ENCODE measurements at places on chromosomes 2 and 18.

DNA sequence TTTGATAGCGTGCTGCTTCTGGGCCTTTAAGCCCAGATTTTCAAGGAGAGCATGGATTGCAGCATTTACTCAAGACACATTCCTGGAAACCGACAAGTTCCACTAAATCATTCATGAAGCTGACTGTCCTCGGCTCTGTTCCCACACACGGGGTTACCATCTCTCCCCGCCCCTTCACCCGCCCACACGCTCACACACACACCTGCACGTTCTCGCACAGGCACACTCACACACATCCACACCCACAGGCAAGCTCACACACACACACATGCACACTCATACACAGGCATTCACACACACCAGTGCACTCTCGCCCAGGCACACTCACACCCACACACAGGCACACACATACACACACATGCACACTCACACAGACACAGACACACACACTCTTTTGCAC lies 150.0 kb upstream of the AGAP1 start:
- DNase-seq = no peak

DNA sequence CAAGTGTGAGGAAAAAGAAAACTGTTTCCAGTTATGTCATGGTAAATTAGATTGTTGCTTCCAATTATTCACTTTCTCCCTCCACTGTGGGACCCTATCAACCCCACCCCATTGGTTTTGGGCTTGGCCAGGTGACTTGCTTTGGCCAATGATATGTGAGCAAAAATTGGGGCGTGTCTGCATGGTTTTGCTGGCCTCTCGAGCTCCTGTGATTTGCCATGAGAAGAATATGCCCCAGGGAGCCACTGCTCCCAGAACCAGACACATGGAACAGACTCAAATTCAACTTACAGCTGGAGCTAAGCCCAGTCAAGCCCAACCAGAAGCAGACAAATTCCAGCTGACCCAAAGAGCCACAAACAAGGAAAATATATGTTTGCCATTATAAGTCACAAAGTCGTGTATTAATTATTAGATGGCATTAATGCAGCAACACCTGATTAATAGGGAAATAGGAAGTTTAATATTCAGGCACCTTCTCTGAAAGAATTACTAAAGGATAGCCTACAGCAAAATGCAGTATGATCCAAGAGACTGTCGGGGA lies 248.9 kb downstream of the ANAPC1 start:
- DNase-seq = no peak

- no peak for DNase-seq
Observed at GRCh38 chr2:37654419-37654818, 17.0 kb downstream of the CDC42EP3 start.

DNA sequence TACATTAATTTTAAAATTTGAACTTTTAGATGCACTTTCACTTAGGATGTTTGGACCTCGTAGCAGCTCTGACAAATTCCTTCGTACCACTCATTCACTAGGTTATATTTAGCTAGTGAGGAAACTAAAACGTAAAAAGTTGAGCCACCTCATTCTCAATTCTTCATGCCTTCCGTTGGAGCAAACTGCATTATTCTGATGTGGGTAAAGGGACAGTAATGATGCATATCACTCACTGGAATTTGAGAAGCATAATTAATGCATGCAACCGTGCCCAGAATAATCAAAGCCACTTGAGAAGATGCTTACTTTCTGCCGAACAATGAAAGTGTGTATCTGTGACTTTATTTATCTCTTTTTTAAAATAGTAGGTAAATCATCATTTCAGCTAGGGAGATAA lies 2.2 kb downstream of the CNOT9 start:
- no peak for DNase-seq

DNA sequence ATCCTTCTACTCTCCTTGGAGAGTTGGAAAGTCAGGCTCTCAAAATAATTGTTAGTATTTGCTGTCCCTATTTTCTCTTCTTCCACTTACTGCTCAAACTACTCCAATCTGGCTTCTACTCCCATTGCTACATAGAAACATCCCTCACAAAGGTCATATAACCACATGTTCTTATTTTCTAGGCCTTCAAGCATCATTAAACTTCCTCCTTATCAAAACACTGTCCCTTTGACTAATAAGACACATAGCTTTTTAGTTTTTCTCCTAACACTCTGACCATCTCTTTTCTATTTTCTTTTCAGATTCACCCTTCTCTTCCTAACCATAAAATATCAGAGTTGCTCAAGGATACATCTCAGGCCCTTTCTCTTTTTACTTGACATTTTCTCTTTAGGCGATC lies 148.3 kb downstream of the MBD2 start:
- no peak for DNase-seq

DNA sequence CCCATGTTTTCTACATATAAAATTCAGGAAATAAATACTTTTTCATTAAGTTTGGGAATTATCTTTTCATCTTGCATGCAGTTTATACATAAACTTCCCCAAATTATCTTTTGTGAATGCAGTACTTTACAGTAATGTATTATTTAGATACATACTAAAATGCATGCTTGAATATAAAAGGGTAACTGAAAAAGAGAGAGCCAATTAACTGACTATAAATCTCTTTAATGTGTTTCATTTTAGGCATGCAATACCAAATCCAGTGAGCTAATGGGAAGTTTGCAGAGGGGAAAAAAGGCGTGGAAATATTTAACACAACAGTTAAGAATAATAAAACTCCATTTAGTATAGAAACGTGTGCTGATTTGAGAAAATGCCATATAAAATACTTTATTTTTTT lies 39.2 kb downstream of the COL4A4 start:
- DNase-seq = no peak

- DNase-seq = no peak
Observed at GRCh38 chr2:239108459-239108858, 260.6 kb downstream of the TWIST2 start.

DNA sequence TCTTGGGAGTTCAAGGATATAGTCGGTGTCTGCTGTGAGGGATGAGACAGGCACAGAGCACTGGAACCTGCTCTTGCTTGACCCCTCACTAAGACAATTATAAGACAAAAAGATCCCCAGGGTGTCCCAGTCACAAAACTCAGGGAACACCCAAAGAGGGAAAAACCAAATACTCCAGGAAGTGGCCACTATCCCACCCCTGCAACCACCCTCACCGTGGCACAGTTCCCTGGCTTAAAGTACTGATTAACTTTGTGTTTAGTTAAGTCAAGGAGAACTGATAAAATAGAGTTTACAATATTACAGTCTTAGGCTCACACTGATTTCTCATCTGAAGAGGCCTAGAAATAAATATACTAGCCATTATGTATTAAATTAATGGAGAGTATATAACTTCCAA lies 13.5 kb downstream of the IL36B start:
- no peak for DNase-seq

DNA sequence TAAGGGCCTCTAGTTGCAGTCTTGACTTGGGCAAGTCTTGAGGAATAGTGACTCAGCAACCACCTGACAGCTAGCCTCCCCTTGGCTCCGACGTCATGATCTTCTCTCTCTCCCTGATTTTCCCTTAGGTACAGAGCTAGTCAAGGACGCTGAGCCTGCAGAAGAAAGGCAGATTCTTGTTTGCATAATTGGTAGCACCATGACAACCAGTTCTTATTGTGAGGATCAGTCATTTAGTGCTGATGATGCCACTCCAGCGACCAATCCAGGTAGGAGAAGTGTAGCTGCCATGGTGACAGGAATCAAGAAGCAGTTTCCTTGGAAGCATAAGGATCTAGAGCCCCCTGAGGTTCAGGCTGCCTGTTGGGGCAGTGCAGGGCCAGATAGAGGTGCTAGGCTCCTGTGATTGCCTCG lies 2.8 kb upstream of the RESP18 start:
- no peak for DNase-seq

- DNase-seq = no peak
Observed at GRCh38 chr2:128661311-128661710, 342.6 kb upstream of the HS6ST1 start.

- DNase-seq = no peak
Observed at GRCh38 chr2:206305523-206306245, 31.2 kb downstream of the ZDBF2 start.

DNA sequence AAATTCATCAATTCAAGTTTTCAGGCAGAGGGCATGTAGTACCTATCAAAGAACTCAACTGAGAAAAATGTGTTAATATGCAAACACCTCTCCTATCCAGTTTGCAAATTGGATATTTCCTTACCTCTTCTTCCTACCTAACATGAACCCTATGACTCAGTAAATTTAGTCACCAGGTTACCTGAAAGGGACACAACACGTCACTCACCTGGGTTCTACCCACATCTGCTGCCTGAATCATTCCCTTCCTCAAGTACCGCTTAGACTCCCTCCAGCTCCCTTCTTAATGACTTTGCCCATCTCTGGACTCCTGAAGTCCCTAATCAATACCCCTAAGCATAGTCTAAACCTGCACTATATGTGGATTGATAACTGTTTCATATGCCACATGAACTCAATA lies 10.4 kb downstream of the ANKRD44 start:
- no peak for DNase-seq

DNA sequence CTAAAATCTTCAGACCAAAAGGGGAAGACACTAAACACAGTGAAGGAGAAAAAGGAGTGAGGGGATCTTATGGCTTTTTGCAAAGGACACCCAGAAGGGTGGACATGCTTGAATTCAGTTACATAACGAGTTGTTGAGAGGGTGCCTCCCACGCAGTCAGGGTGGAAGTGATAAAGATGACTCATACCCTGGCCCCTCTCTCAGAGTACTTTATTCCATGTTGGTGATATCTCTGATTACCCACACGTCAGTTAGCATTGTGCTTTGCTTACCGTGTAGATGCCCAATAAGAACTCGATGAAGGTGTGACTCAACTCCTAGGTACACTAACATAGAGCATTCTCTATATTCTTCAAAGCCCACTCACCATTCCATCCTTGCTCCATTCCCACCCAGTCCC lies 44.4 kb downstream of the EN1 start:
- DNase-seq = no peak

DNA sequence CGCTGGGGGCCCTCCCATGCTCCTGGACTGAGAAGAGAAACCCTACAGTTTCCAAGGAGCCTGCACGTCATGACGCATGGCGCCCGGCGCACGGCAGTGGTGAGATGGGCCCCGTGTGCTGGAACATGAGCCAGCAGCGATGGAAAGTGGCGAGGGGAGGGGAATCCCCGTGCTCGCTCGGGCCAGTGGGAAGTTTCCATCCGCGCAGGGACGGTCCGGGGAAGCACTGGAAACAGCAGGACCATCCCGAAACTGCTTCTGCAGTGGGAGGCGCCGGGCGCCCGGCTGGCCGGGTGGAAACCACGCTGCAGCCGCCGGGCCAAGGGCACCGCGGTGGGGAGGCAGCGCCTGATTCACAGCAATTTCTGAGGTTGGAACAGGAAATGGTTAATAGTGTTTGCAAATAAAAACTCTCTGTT lies 4.9 kb upstream of the PDCD1 start:
- no peak for DNase-seq

DNA sequence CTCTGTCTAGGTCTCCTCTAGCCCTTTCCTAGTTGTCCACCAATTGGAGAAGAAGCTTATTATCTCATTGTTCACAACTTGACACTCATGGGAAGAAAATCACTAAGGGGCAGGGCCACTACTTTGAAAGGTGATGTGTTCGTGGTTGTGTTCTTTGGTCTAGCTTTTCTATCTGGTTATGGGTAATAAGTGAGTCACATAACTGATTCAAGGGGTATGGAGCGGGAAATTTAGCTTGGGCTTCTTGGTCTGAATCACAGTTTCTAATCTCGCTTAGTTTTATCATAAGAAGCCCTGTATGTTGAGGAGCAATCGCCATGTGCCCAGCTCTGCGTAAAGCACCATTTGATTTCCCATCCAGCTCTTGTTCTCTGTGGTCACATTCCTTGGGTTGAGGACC lies 18.7 kb upstream of the DYTN start:
- DNase-seq = no peak

DNA sequence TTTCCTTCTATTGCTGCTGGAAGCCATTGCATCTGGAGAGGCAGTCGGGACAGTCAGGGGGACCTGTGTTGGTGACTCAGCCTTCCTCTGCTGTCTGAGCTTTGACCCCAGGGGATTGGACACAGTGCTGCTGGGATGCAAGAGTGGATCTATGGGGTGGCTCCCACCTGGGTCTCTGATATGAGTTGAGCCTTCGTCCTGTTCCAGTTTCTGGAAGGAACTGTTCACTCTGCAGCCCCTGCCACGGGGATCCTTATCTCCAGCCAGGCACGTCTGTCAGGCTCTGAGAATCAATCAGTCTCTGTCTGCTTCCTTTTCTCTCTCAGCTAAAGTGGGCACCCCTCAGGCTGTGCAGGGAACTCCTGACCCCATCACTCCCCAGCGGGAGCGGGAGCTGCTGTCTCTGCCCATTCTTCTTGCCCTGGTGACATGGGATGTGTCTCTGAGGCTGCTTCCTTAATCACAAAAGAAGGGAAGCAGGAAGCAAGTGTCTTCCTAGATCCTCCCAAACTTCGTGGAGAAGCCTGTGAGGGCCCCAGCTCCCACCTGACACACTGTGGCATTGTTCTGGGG lies 51.7 kb downstream of the ARHGAP28 start:
- no peak for DNase-seq

DNA sequence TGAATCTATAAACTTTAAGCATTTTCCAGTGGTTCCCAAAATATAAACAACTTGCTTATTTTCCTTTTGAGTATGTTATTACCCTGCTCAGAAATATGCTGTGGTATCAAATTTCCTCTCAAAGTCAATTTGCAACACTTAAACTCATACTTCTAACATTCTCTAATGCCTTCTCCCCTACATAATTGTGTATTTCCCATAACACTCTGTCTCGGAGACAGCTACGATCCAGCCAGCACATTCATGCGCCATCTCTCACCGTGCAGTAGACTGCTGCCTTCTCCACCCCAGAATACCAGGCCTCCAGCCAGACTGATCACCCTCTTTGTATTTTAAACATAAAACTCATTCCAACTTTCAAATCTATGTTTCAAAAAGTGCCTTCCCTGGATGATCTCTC lies 41.8 kb downstream of the TIMM21 start:
- DNase-seq = no peak

- DNase-seq = no peak
Observed at GRCh38 chr2:169765523-169765922, 31.9 kb downstream of the KLHL23 start.

DNA sequence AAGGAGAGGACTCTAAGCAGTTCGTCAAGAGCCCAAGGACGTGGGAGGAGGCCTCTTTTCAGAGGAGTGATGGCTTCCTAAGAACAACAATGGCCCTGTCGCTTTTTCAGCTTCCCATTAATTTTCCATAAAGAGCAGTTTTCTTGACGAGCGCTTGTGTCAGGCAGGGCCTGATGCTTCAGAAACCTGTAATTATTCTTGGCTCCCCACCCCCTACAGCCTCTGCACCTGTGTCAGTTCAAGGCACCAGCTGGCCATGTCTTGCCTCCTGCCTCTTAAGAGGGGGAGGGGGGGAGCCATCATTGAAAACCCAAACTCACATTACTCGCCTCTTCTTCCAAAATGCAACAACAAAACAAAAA lies 32.3 kb downstream of the KLF7 start:
- no peak for DNase-seq

GRCh38 chr2:34153484-34153883 lies 554.4 kb upstream of the FAM98A start:
- DNase-seq = no peak
